ENCODE measurements at places on chromosomes 2 and 18.

- no peak for DNase-seq
Observed at GRCh38 chr18:44358402-44358801, 322.3 kb upstream of the SETBP1 start.

GRCh38 chr2:5617358-5617757 lies 74.8 kb upstream of the SOX11 start:
- no peak for DNase-seq

DNA sequence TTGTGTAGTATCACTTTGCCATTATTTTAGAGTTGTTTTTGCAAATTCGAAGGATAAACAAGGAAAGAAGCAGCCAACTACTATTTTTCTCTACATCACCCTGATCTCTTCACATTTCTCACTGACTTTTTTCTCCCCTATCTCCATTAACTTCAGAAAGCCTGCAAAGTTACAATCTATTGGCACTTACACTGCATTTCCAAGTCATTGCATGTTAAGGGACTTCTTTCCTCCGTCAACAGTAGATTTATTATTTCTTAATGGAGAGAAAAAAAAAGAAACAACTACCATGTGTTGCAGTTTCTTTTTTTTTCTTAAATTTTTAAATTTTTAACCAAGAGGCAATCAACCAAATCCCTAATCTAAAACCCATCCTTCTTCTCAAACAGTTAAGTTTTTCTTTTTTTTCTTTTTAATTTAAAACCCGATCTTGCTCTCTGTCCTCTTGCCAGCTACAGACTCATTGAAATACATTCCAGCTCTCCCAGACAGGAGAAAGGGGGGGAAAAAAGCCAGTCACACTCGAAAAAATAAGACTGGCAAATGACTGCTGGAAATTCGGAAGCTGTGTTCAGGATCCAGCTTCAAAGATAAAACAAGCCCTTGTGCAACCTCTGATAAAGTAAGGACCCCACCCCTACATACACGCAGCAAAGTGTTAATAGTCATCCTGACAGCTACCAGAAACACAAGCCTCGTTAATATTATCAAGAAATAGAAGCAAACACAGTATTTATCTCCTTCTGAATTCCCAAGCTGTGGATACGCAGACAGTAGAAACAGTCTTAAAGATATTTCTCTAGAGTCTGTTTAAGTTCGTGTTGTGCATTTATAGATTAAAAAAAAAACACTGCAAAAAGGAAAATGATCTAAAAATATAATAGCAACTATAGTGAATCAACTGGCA lies 1.3 kb downstream of the LRRTM4 start:
- no peak for DNase-seq

GRCh38 chr2:194750926-194751325 lies 906.1 kb upstream of the SLC39A10 start:
- no peak for DNase-seq

DNA sequence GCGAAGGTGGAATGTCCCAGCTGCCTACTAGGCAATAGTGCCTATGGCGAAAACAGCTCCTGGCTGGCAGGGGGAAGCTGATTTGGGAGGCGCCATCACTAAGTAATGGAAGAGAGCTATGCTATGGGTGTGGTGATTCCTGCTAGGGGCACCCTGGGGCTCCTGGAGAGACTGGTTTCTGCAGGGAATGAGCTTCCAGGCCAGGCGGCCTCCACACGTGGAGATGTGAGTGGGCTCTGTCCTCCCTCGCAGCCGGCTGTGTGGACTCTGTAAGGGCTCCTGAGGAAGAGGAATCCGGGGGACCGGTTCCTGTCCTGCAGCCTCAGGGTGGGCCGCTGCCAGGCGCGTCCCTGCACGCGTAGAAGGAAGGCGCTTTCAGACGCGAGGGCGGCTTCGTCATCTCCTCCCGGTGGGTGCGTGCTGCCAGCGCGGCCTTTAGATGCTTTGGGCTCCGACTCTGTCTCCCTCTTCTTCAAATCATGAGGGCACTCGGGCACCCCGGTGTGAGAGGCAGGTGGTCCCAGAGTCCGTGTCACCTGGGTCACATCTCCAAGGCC lies 55.5 kb upstream of the ANKRD62 start:
- peak; percentile 56 for DNase-seq

DNA sequence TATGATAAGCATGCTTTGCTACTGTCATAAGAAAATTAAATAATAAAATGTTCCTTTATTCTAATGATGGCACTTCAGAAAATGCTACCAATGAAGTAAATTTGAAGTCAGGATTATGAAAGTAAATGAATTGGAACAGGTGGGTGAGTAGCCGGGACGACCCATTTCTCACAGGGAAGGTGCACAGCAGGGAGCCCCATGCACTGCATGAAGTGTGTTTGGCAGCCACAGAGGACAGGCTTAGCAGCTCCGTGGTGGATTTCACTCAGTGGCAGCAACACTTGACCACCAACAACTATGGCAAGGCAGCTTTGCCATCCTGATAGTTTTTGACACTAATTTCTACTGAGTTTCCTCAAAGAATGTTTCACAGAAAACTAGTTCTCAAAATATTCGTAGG lies 146.3 kb downstream of the ATL2 start:
- DNase-seq: no peak

DNA sequence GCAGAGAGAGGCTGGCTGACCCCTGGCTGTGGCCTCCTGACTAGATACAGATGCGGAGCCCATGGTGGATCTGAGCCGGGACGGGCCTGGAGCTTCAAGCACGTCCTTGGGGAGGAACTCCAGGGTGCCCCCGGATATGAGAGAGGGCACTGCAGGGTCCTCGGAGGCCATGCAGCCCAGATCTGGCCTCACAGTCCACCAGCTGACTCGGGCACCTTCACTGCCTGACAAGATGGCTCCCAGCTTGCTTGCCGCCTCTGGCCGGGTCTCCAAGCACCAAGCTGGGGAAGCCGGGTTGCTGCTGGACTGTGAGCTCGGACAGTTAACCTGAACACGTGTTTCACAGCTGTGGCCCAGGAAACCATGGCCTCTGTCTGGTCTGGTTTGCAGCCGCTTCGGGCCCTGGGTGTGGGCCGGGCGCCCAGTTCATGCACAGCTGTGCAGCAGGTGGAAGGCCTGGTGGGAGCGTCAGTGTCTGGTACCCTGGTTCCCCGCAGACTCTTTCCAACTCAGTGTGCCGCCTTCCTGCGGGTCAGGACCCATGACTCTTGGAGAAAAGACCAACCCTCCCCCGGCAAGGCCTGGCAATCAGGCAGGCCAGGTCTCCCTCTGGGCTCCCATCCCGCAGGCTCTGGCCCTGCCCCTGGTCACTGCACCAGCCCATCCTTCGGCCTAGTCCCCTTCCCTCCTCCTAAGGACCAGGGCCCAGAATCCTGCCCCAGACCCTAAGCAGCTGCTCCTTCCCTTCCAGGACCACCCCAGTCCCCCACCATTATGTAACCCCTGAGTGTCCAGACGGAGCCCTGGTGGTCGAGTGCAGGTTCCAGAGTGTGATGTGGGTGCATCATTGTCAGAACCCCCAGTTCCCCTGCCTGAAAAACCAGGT lies 74.6 kb upstream of the OTOS start:
- DNase-seq: no peak

GRCh38 chr18:64287926-64288325 lies 139.0 kb upstream of the LINC00305 start:
- DNase-seq: no peak

DNA sequence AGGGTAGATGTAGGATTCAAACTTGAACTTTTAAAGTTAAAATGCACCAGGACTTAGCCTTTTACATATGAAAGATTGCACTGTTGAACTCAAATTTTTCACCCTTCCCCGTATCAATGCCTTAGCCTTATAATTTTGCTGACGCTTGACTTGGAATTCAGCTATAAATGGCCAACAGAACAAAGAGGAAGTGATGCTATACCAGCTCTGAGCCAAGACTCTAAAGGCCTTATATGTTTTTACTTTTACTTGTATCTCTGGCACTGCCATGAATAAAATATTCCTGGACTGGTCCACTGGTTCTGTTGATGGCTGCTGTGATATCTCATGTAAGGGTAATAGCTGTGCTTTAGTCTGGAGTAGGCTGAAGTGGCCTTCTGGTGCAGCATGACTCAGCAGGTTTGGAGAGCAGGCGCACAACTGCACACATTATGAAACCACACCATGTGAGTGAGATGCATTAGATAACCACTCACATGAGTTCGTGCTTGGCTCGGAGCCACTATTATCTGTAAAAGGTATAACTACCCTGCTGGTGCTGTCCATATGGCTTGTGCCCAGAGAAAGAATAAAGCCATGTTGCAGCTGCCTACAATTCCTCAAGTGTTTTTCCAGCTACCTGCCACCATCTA lies 8.4 kb upstream of the IER3IP1 start:
- DNase-seq: peak; percentile 12

- no peak for DNase-seq
Observed at GRCh38 chr18:9150121-9150520, 13.5 kb downstream of the ANKRD12 start.

DNA sequence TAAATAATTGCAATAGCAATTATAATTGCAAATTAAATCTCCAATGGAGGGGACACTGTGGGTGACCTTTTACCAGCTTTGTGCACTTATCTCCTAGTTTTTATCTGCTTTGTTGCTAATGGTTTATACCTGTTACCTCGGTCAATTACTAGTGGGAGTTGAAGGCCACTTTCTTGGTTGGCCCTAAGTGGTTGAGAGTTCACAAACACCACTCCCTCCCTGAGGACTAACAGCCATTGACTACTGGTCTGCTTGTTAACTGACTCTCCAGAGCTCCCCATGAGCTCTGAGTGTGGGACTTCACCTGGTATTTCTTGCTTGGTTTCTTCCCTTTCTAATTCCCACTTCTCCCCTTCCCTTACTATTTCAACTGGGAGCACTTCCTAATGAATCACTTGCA lies 27.2 kb downstream of the SERPINE2 start:
- DNase-seq: no peak

GRCh38 chr2:206323486-206323885 lies 49.0 kb downstream of the ZDBF2 start:
- no peak for DNase-seq

DNA sequence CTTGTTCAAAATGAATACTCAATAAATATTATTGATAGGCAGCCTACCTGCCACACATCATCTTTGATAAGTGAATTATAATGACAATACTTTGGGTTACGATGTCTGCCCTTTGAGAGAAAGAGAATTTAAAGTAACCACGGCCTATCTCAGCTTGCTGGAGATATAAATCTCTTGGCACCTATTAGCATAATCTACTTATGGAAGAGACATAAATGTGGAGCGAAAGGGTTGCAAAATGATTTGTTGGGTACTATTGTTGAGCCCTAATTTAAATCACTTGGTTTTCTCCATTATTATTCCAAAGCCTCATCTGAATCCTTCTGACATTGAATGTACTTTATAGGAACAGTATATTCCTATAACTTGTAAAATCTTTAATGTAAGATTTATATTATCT lies 520.1 kb downstream of the DPP10 start:
- DNase-seq: no peak

DNA sequence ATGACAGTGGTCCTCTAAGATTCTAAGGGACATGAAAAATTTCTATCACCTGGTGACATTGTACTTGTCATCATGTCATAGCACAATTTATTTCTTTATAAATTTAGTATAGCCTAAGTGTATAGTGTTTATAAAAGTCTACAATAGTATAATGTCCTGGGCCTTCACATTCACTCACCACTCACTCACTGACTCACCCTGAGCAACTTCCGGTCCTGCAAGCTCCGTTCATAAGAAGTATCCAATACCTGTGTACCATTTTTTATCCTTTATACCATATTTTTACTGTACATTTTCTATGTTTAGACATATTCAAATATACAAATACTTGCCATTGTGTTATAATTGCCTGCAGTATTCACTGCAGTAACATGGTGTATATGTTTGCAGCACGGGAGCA lies 72.8 kb upstream of the DSEL start:
- DNase-seq: no peak

DNA sequence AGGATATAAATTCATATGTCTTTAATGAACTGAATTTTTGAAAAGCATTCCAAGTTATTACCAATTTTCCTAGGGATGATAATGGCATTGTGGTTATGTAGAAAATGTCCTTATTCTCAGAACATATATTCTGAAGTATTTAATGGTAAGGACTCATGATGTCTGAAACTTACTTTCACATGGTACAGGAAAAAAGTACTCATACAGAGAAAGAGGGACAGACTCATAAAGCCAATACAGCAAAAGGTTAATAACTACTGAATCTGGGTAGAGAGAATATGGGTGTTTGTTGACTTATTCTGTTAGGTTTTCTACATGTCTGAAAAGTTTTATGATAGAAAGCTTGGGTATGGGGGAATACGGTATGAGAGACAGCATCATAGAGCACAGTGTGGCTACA lies 84.3 kb upstream of the SERTAD2 start:
- no peak for DNase-seq

- DNase-seq: no peak
Observed at GRCh38 chr2:54956111-54956627, 94.1 kb downstream of the RTN4 start.

GRCh38 chr2:146820672-146821071 lies 1024.2 kb upstream of the ACVR2A start:
- no peak for DNase-seq

GRCh38 chr2:1559589-1560175 lies 146.4 kb downstream of the TPO start:
- no peak for DNase-seq

DNA sequence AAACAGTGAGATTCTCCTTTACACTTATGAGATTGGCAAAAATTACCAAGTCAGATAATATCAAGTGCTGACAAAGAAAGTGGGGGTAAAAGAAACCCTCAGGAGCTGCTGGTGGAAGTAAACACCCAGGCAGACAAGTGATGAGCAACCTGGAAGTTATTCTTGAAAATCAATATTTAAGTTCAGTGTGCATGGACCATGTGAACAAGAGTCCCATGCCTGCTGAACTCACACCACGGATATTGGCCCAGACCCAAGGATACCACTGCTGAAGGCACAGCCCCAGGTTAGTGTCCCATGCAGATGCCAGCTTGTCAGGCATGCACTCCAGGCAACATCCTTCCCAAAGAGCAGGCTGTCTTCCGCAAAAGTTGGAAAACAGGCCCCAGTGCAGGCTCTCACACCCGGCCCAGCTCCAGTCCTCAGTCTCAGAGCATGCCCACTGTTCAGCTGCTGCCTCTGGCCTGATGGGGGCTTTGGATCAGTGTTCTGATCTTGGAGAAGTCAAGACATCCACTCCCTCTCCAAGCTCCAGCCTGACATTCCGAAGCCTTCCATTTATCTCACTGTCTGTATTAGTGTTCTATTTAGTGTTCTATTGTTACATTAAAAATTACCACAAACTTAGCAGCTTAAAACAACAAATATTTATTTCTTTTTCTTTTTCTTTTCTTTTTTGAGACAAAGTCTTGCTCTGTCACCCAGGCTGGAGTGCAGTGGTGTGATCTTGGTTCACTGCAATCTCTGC lies 70.0 kb downstream of the HS1BP3 start:
- DNase-seq: no peak

- DNase-seq: no peak
Observed at GRCh38 chr2:118687698-118688097, 159.8 kb downstream of the EN1 start.
